CD4-positive, alpha-beta T cell treated with Interleukin-12 subunit alpha and Interleukin-12 subunit beta, for 1 hour (primary cell): ENCODE measurements at places on chromosomes 3 and 15.

DNA sequence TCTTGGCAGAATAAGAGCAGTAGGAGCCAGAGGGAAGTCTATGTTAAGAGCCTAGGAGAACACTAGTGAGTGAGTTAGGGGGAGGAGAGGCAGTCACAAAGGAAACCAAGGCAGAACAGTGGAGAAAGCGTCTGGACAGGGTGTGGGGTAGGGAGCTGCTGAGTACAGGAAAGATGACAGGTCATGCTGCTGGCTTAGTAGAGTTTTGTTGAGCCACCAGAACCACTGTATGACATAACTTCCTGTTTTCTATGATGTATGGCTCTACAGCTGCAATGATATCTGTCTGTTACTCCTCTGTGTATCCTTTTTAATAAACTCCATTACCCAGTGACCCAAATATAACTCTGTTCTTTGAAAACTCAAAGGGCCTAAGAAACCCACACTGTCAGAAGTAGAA is 10.6 kb upstream of the STT3B start:
- DNase-seq = peak; percentile 53

GRCh38 chr15:80324545-80325080 is 72.6 kb upstream of the CTXND1 start:
- DNase-seq = no peak

GRCh38 chr15:85329561-85330422 is 50.6 kb upstream of the AKAP13 start:
- DNase-seq = peak; percentile 48

GRCh38 chr3:177420651-177421480 is 223.6 kb upstream of the TBL1XR1 start:
- no peak for DNase-seq

GRCh38 chr3:179015551-179016020 is 56.0 kb downstream of the ZMAT3 start:
- DNase-seq = peak; percentile 86

- peak; percentile 6 for DNase-seq
These were observed 8.6 kb downstream of the AQP9 start for GRCh38 chr15:58146749-58147148.

DNA sequence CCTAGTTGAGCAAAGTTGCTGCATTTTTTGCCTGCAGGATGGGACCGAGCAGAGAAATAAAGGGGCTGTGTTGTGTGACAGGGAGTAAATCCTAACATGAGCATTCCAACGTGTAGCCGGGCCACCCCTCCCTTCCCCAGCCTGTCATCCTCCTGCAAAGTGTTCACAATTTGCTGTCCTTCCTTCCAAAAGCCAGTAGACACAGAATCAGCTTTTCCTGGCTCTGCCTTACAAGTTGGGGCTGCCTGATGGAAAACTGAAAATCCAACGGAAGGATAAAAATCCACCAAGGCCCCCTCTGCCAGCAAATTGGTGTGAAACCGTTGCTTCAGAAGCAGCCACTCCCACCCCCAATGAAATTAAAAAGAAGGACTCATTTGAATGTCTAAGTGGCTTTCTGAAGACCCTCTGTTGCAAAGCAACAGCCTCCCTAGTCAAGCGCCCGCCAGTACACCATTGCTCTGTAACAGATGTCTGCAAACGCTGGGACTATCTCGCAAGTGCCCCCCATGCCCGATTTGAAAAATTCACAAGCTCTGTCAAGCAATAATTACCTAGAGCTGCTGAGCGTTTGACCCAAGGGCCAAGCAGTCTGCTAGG is 665 bp downstream of the FRMD4B start:
- no peak for DNase-seq

DNA sequence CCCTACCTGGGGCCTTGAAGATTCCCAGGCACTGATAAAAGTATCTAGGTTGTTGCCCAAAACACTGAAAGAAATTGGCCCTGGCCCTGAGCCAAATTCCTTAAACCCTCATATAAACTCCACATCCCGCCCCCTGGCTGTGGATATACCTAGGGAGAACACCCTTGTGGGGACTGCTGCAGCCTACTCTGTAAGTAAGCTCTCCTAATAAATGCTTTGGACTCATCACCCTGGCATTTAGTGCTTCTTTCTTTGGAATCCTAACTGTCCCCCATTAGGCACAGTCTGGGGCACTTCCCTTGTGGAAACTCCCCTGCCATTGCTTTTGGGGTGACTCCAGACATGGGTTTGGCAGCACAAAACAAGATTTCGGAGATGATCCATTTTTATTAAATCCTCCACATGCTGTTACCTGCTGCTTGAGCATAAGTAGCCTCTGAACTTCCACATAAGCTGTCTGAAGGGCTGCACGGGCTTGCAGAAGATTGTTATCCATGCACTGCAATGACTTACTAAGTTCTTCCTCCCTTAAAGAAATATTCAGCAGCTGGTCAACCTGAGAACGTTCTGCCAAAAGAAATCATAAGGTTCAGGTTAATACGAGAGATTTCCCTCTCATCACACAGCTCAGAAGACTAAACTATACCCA is 46.4 kb downstream of the ZNF106 start:
- DNase-seq = no peak

- no peak for DNase-seq
These were observed 164.3 kb upstream of the LPP start for GRCh38 chr3:187989575-187990153.

- DNase-seq = no peak
These were observed 535.1 kb downstream of the NLGN1 start for GRCh38 chr3:173932624-173933023.

- no peak for DNase-seq
These were observed 328.3 kb upstream of the CHRM5 start for GRCh38 chr15:33639978-33640377.

- DNase-seq = peak; percentile 63
These were observed 6.8 kb upstream of the TRIM69 start for GRCh38 chr15:44729408-44730127.

DNA sequence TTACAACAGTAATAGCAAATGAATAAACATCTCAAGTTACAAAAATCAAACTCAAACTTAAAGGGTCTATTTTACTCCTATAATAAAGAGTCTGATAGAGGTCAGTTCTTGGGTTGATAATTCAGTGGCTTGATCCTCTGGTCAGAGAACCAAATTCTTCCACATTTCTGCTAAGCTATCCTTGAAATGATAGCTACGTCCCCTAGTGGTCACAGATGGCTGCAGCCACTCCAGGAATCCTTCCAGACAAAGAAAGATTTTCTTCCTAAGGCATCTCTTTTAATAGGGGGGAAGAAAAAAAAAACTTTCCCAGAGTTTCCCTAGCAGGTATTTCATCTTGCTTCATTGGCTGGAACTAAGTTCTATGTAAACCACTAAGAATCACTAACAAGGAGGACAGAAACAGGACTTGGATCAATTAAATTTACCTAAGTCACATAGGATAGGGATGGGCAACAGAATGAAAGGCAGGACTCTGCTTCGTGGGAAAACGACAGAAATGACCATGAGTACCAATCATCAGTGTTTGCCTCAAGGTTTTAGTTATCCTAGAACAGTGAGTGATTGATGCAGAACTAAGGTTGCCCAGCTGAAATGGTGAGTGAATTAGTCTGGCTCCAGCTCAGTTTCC is 160.7 kb downstream of the STAC start:
- DNase-seq = no peak

DNA sequence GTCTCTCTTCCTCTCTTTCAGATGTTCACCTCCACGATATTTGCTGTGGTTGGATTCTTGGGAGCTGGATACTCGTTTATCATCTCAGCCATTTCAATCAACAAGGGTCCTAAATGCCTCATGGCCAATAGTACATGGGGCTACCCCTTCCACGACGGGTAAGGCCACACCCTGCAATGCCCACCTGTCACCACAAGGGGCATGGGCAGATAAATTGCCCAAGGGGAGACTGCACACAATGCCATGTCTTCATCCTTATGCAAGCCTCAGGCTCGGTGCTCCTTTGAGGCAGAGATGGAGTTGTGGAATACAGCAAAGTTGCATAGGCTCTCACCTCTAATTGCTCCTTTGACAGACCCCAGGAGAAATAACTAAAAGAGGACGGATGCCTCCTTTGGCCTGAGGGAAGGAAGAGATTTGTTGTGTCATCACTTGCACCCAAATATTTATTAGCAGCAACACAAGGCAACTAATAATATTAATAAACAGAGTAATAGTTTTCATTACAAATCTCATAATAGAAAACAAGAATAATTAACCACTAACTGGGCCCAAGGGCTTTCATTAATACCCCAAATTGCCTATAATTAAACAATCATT is 13.2 kb downstream of the TM4SF4 start:
- DNase-seq = peak; percentile 23

DNA sequence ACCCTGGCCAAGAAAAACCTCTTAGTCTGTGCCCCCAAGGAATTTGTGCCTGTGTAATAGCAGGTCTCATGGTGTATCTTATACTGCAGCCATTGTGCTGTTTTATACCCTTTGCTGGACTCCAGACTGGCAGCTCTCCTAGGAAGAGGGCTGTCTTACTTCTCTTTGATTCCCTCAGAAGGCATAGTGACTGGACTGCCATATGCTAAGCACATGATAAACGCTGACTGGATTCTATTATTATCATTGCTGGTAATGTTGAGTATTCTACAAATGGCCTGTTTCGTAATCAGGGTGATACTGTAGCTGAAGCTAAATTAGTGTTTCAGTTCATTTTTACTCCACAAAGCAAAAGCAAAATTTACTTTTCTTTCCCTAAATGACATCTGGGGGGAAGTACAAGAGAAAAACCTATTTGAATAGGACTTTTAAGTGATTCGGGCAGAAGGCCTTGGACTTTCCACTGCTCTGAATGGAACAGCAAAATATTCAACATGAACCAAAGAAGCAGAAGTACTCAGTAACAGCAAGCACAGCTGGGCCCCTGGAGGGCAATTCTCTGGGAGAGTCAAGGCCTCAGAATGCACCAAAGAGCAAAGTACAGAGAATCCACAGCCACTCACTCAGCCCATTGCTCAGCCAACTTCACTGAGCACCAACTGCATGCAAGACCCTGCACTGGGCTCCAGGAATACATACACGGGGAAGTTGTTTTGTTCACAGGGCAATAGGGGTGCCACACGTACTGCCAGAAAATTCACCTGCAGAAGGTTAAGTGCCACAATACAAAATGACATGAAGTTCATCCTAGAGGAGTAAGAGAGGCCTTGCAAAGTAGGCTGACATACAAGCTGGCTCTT is 7.9 kb upstream of the BCL2A1 start:
- no peak for DNase-seq

GRCh38 chr3:153160451-153161137 is 1.4 kb upstream of the RAP2B start:
- DNase-seq = peak; percentile 70

GRCh38 chr15:60548101-60548500 is 69.2 kb upstream of the ICE2 start:
- peak; percentile 65 for DNase-seq

- no peak for DNase-seq
These were observed 157.7 kb downstream of the CGGBP1 start for GRCh38 chr3:87901141-87901540.

- DNase-seq = peak; percentile 50
These were observed 5.3 kb upstream of the SPESP1 start for GRCh38 chr15:68924866-68925560.

DNA sequence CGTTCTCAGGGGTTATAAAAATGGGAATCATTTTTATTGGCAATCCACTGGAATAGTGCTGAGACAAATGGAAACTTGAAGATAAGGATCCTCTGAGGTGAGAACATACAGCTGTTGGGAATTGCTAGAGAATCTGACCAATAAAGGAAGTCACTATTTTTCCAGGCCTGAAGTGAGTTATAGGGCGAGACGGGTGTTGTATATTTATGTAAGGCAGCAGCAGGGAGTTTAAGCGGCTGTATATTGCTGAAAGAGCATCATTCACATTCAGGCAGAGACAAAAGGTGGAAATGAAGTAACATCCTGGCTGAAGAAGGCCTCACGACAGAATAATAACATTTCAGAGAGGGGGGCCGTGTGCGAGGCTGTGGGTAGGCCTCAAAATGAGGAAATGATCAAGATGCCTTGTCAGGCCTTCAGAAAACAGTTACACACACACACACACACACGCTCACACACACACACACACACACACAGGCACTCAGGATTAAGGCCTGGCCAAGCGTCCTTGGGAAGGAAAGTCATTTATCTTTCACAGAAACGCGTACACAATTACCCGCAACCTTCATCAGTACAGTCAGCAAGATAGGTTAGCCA is 964.9 kb upstream of the NR2F2 start:
- DNase-seq = no peak

DNA sequence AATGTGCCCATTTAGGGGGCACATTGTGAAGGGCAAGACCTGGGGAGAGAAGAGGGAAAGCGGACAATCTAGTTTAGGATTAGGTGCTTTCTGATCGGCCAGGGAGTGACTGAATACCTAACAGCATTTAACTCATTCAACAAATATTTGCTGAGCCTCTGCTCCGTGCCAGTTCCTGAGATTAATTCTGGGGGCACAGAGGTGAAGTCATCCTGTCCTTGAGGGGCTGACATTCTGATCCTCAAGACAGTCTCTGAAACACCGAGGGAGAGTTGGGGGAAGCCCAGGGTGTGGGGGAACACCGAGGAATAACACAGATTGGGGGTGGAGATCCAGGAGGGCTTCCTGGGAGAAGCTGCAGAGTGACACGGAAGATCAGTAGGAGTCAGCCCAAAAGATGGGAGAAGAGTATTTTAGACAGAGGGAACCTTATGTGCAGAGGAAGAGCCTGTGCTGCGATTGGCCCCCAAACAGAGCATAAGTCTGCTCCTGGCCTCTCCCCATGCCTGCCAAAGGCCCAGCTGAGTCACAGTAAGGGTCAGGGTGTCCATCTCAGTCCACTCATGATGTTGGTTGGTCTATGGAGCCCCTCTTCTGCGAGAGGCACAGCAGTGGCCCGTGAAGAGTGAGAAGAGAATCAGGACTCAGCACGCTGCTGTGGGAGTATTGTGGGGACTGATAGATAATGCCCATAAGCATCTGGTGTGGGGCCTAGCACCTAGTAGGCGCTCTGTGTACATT is 60.2 kb downstream of the AMOTL2 start:
- no peak for DNase-seq
